ENCODE measurements at places on chromosomes 5 and 9.
A peak's percentile ranks its signal among the peaks of the same experiment; 100 is the strongest.

- no peak for DNase-seq
These were observed 45.5 kb downstream of the GPBP1 start for GRCh38 chr5:57219386-57219785.

DNA sequence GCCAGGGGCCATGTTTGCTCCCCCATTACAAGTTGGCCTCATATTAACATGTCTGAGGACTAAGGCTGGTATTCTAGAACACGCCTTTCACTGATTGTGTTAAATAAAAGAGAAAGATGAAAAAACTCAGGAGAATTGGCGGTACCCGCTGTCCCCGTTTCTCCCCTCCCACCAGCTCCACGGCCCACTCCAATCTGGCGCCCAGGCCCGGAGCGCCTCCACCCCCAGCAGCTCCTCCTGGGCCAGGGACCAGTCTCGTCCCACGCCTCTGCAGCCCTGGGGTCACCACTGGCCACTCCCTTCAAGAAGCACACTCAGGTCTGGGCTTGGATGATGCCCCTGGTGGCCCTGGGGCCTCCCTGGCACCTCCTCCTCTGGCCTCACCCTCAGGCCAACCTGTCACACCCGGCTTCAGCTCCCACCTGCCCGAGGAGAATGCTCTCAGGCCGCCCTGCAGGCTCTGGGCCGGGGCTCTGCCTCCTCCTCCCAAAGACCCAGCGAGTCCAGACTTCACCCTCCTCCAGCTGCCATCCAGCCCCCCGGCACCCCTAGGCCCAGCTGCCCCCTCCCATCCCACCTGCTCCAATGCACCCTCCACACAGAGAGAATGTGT, 133.0 kb upstream of the PPP1R26 start:
- DNase-seq = no peak

- no peak for DNase-seq
These were observed 32.9 kb downstream of the FGD3 start for GRCh38 chr9:92980085-92980745.

DNA sequence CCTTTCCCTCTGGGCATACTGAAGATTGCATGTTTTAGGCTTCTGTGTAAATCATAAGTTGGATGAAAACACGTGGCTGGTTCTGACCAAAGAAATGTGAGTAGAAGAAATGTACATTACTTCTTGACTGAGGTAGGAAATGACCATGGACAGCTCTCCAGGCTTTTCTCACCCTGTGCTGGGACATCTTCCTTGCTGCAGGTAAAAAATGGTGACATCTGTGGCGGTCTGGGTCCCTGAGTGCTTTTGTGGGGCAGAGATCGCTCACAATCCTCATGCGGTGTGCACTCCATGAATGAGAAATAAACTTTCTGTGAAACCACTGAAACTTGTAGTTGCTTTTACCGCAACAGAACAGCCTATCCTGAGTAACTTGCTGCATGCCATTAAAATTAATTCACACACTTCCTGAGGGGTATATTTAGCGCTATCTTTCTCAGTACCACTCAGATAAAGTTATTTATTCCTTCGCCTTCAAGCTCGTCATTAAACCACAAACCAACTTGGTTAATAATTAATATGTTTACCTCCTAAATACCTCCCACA, 730.4 kb downstream of the EFNA5 start:
- no peak for DNase-seq

GRCh38 chr5:87413343-87413645, 564 bp upstream of the CCNH start:
- DNase-seq = peak; percentile 52

GRCh38 chr9:21295992-21296391, 9.1 kb downstream of the IFNA5 start:
- no peak for DNase-seq

GRCh38 chr9:118444403-118444802, 740.2 kb downstream of the TLR4 start:
- no peak for DNase-seq

- peak; percentile 74 for DNase-seq
These were observed 12.0 kb upstream of the C9 start for GRCh38 chr5:39376293-39376714.

DNA sequence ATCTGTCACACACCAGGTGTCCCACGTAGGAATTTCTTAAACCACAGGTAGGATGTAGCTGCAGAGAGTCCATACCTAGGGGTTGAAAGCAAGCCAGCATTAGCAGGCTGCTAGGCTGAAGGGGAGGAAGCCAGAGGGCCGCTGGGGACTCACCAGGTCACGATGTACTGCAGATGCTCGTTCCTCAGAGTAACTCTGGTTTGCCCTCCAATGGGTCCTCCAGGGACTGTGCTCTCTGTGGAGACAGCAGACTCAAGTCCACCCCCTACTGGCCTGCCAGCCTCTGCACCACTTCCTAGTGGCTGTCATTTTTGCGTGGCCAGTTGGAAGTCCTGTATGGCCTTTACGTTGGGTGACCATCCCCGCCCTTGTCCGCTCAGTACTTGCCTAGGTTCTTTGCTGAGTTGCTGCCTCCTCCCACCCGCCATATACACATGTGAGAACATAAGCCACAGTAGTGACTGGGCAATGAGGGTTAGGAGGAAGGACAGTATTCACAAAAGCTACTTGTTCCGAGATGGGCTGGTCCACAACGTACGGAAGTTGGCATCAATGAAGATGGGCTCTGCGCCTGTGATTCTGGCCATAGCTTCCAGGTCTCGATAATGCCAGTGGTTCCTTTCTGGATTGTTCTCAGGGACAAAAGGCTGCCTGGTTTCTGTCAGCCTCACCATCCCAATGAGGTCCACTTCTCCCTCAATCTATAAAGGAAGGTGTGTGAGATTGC, 4.1 kb downstream of the RPL7A start:
- DNase-seq = peak; percentile 59

GRCh38 chr5:2685651-2686272, 65.7 kb downstream of the IRX2 start:
- no peak for DNase-seq

DNA sequence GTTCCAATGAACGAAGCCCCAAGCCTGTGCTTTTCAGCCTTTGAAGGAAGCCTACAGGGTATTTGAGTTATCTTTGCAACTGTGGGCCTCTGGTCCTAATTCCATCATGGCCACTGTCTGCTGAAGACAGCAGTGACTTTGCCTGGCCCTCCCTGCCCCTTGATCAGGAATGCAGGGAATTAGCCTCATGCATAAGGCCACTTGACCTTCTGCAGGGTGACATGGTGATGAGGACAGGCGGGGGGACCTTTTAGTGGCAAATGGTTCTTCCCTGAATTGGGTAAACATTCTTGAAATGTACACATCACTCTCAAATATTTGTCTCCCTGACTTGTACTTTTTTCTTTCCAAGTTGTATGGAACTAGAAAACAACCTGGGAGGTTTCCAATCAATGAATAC, 25.2 kb upstream of the XPA start:
- DNase-seq = no peak
